ENCODE measurements at places on chromosomes 7 and 10. TPM values are rescaled to one million over a fixed set of nuclear protein-coding genes. Genes with fewer than 3 reads are reported as not detected.

GRCh38 chr7:35268953-35269352 is 15.1 kb upstream of the TBX20 start:
- no peak for DNase-seq

DNA sequence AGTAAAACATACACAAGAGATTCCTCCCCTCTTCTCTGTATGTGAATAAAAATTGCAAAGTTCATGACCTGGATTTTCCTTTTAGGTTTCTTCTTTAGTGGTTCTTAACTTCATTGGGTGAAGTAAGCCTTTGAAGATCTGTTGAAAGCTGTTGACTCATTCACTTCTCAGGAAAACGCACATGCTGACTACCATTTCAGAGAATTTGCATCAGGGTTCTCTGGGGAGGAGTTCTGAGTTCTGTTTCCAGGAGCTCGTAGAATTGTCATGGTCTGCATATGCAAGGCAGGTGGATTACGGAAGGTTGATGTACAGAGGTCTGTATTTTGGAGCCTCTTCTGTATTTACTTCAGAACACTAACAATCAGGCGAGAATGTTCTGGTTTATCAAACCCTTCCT is 962 bp upstream of the SLC26A4 start:
- DNase-seq, result no peak

GRCh38 chr10:47359101-47359500 is 10.9 kb downstream of the RBP3 start:
- DNase-seq, result no peak

DNA sequence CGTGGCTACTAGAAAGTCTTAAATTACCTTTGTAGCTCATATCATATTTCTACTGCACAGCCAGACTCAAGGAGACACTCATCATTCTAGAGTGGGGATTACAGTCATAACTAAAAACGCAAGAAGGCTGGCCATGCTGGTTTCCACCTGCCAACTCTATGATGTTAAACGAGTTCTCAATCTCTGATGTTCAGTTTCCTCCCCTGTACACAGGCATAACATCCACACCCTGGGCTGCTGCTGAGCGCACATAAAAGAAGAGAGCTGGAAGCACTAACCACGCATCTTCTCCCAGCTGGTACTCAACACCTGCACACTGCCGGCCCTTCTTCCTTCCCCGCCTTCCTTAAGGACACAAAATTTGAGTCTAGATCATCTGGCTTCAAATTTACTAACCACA is 60.5 kb downstream of the SORBS1 start:
- DNase-seq, result no peak

GRCh38 chr7:90749262-90749661 is 153.1 kb downstream of the CDK14 start:
- no peak for DNase-seq

DNA sequence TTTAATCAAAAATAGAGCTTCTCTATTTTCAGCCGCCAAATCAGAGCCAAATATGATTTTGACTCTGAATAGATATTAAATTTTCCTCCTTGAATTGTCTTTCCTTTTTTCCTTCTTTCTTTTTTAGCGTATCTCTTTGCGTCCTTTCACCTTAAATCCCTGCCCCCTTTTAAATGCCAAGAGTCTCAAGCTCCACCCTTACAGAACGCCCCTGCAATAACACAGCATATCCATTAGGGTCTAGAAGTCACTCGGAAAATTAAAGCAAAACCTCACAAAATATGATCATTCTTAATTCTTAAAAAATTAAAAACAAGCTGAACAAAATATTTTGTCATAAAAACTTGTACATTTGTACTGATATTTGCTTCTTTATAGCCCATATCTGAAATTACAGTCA is 51.3 kb upstream of the GRM8 start:
- no peak for DNase-seq

DNA sequence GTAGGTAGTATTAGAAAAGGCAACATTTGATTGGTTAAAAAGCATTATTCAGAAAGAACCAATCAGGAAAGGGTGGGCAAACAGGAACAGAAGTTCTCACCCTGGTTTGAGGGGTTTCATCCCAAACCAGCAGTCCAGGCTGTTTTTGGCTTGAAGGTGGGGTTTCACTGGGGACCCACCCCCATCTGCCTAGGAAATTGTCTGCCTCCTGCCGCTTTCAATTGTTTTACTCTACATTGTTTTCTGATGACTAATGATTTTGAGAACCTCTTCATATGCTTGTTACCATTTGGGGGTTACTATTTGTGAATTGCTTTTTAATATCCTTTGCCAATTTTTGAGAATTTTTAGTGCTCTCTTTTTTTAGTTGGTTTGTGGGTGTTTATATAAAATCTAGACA is 3.3 kb upstream of the PCBD1 start:
- DNase-seq, result no peak

GRCh38 chr7:388023-388960 is 98.3 kb downstream of the FOXL3 start:
- no peak for DNase-seq

GRCh38 chr10:100327007-100327717 is 2.9 kb downstream of the PKD2L1 start:
- DNase-seq, result no peak

DNA sequence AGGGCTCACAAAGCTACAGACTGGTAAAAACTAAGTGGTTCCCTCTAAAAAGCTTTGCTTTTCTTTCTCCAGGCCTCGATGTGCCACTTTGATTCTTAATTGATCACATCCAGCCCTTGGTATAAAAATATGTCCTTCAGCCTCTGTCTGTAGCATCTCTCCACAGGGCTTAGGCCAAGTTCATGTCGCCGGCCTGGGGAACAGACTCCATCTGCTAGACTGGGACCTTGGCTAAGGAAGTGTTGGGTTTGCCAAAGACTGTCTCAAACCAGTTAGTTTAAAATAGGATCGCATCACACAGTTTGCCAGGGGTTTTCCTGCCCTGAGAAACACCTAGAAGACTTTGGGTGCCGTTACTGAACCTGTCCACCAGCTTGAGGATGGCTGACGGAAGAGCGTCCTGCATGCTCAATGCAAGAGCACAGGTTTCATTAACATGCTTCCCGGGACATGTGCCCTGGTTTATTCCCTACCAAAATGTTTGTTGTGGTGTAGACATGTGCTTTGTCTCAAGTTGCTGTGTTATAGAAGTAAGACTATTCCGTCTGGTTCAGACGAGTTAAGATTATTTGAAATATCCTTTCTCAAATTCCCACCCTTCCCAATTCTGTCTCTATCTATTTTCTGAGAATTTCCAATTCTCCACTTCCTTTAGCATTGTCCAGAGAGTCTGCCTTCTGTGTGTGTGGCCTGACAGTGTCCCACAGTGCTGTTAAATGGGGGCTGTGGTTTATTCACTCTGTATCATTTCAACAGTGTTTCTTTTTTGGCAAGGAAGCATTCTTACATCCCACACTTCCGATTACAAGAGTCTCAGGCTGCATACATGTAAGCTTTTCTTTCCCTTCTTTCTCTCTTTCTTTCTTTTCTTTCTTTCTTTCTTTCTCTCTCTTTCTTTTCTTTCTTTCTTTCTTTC is 334.7 kb downstream of the INHBA start:
- DNase-seq, result no peak

- no peak for DNase-seq
Measured at GRCh38 chr7:22597844-22598243, 97.9 kb upstream of the STEAP1B start.

GRCh38 chr7:122885583-122886356 is 490 bp downstream of the CADPS2 start:
- DNase-seq, result no peak

DNA sequence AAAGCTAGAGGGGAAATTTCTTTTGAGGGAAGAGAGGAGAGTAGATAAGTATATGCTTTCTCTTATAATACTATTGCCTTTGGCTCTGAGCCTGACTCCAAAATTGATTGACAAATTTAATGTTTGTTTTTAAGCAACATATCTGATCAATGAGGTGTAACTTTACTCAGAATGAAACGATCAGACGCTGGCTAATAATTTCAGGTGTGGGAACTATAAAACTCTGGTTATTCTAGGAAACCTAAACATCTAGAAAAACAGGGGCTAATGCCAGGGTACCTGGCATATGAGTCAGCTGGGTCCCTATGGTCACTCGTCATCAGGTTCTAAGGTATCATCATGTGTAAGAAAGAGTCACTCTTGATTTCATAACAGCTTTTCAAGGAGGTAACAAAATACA is 139.7 kb downstream of the ATE1 start:
- DNase-seq, result no peak

- no peak for DNase-seq
Measured at GRCh38 chr10:14396411-14397048, 65.8 kb upstream of the FRMD4A start.

GRCh38 chr10:64148607-64149006 is 627.4 kb downstream of the REEP3 start:
- no peak for DNase-seq

DNA sequence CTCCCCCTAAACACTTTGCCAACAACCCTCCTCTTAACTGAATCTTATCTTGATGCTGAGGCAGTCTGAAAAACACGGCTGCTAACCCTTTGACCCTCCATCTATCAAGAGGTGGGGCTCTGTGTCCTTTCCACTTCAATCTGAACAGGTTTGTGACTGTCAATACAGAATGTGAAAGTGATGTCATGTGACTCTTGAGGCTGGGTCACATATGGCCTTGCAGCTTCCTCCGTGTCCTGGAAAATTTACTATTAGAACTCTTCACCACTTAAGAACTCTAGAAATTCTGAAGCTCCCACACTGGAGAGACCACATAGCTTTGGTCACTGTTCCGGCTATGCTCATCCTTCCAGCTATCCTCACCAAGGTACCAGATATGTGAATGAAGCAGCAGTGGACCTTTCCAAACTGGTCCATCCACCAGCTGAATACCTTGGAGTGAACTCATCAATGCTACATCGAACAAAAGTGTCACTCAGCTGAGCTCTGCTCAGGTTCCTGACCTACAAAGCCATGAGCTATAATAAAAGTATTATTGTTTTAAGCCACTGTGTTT is 30.7 kb upstream of the ASAH2 start:
- no peak for DNase-seq

DNA sequence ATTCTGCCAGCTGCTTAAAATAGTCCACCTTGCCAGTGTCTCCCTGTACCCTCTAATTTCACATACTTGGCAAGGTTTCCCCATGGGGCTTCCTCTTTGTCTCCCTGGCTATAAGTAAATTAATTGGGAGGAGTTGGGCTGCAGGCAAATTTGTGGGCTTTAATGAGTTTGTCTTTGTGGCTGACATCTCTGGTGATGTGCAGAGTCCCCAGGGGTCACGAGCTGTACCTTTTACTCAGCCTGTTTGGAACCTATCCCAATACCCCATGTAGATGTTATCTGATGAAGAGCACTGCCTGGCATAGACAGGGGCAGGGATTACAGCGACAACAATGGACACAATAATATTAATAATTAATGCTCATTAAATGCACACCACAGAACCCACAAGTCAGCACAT is 132.5 kb downstream of the SLIT1 start:
- no peak for DNase-seq

- no peak for DNase-seq
Measured at GRCh38 chr10:88121361-88121760, 257.9 kb downstream of the PTEN start.

DNA sequence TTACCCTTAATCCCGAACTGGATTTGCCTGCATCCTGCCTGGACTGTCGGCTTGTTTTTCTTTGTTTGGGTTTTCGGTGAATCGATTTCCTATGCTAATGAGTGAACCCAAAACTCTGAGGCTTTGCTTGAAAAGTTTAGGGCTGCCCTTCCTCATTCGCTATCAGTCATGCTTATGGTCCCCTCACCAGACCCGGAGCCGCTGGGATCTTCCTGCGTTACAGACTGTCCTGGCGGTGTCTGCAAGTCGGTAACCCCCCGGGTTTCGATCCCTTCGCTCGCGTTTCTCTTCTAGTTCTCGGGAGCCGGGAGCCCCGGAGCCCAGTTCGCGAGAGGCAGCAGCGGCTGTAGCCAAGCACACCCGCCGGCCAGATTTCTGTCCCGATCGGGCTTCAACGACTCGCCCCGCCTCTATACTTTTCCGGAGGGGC is 2.2 kb downstream of the EMX2 start:
- no peak for DNase-seq

DNA sequence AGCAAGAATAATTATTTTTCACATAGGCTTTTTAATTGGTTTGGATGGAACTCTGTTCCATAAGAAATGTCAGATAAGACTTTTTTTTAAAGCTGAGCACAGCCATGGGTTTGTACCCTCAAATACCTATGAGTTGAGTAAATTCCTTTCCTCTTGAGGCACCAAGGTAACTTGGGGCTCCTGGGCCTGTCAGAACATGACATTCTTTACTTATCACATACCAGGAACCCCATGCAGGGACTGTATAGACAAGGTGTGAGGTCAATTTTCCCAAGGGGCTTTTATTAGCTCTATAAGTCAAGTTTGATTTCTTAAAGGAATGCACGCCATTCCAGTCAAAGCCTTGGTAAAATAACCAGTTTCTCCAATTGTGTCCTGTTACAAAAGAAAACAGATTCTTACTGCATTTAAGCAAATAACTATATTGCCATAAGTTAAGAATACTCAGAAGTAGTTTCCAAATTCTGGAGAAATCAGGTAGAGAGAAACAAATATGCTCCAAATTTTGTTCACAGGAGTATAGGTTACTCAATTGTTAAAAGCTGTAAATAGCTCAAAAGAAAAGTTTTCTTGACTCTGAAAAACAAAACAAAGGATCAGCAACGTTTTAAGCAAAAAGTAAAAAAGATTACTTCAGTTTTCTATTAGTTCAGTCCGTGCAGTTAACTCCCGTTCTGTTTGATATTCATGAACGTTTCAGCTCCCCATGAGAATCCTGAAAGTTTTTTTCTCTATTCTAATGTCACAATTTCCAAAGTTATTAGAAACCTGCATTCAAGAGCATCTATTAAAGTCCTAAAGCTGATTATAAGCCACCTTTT is 167.5 kb upstream of the NAMPT start:
- no peak for DNase-seq

- DNase-seq, result no peak
Measured at GRCh38 chr7:19957664-19958063, 184.2 kb upstream of the TMEM196 start.

GRCh38 chr10:93841961-93842360 is 51.8 kb upstream of the SLC35G1 start:
- no peak for DNase-seq

The RELN gene
- total RNA-seq, result 26.3 TPM

The COL13A1 gene
- 9.2 TPM for total RNA-seq

The XRCC2 gene
- total RNA-seq, result 6.0 TPM

The OR13A1 gene
- 0.85 TPM for total RNA-seq

The SPDYE8 gene
- not detected for total RNA-seq

The LOXL4 gene
- 8.8 TPM for total RNA-seq

The CLCN1 gene
- 0.16 TPM for total RNA-seq

The INA gene
- 5.8 TPM for total RNA-seq

The CYP26C1 gene
- not detected for total RNA-seq

The TMEM130 gene
- total RNA-seq, result 9.5 TPM

The FGL2 gene
- 222 TPM for total RNA-seq

The AGAP6 gene
- total RNA-seq, result 8.2 TPM

The SLIT1 gene
- total RNA-seq, result 0.58 TPM

The C10orf88 gene
- total RNA-seq, result 18.5 TPM

Data from urinary bladder (tissue), 4 donors.